ENCODE measurements at places on chromosomes 4 and X.
A peak's percentile ranks its signal among the peaks of the same experiment; 100 is the strongest.

DNA sequence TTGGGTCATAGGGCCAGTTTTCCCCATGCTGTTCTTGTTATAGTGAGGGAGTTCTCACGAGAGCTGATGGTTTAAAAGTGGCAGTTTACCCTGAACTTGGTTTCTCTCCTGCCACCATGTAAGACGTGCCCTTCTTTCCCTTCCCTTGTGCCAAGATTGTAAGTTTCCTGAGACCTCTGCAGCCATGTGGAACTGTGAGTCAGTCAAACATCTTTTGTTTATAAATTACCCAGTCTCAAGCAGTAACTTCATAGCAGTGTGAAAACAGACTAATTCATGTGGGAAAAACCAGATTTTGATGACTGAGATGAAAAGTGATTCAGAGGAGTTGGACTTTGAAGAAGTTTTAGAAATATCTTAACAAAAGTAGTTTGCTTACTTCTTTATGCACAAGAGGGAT, 101.4 kb downstream of the ARHGAP10 start:
- no peak for DNase-seq

GRCh38 chr4:112156112-112156511, 10.9 kb downstream of the FAM241A start:
- no peak for DNase-seq

DNA sequence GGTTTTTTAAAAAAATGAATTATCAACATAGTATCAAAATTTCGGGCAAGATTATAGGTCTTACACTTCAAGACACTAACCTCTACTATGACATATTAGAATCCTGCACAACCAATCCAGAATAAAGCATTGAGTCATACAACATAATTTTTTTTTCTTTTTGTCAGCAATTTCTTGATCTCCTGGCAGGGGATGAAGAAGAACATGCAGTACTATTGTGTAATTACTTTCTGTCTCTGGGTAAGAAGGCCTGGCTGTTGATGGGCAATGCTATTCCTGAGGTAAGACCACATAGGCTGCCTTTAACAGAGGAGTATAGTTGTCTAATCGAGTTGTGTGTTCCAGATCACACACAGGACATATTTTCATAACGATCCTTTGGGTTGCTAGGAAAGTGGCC, 67.5 kb downstream of the FBXL5 start:
- no peak for DNase-seq

DNA sequence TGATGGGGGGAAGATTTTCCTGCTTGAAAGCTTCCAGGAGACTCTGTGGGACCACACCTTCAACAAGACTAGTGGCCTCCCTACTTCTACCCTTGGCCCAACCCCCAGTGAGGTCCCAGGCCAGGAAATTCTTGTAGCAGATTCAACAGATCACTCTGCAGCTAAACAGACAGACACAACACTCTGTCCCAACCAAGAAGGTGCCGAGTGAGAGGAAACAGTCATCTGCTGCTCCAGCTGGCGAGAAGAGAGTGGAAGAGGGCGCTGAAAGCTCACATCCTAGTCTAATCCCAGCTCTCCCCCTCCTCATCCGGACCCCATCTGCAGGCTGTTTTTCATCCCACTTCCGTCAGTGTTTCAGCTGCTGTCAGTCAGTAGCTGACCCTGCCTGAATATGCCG, 63.4 kb downstream of the CHRDL1 start:
- DNase-seq, result no peak

DNA sequence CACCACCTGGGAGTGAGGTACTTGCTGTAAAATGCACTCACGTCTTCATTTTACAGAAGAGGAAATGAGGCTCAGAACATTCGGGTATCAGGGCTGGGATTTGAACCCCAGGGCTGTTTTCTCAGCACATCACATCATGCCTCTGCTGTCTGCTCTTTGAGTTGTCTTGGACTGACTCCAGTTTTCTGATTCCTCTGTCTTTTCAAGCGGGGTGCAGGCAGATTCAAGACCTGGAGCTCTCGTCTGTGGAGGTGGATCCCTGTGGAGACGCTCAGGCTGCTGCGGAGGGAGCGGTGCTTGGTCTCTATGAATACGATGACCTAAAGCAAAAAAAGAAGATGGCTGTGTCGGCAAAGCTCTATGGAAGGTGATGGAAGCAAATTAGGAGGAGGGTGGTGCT, 6.3 kb downstream of the LAP3 start:
- DNase-seq, result no peak

- DNase-seq, result no peak
Measured at GRCh38 chr4:128329638-128330037, 42.0 kb upstream of the PGRMC2 start.

DNA sequence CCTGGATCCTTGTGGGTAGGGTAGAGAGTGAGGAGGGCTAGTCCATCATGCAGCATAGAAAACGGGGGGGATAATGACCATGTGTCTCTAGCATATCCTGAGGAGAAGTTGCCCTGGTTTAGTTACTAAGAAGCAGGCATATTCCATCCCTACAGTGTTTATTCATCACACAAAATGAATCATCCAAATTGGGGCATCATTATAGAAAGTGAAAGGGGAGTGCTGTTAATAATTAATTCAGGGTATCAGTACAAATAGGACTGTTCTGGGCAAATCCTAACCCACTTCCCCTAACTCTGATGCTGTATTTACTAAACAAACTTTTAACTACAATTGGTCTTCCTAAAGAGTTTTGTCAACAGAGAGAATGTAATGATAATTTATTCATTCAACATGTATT, 281.1 kb upstream of the ARX start:
- DNase-seq, result no peak

DNA sequence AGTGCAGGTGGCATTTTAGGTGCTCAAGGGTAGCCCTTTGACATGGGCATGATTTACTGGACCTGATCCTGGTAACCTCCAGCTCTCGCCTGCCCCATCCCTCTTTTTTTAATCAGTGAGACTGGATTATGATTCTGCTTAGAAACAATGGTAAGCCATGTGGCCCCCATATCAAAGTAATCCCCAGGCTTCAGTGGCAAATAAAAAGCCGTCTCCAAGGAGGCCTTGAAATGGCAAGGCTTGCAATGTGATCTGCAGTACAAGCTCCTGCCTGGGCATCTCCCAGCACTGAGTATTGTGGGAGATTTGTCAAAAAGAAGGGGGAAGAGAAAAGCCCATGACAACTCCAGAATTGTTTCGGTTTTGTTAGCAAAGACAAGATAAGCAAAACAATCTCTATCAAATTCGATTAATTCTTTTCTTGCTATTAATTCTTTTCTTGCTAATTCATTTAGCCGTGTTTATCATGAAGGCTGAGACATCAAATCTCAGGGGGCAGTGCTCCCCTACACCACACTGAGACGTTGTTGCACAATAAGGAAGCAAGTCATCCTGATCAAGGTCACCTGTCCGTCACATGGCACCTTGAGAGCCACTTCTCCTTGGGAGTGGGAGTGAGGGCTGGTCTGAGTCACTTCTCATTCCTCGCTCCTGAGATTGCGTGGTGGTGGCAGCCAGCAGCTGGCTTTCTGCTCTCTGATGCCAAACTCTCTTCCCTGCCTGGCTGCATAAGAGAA, 312.7 kb upstream of the GATB start:
- no peak for DNase-seq

GRCh38 chr4:8592366-8593263, at the start of gene CPZ:
CPZ (plus strand) TSS chr4:8592765; CDS start chr4:8592834, 69 bp downstream.
- peak; percentile 71 for DNase-seq

DNA sequence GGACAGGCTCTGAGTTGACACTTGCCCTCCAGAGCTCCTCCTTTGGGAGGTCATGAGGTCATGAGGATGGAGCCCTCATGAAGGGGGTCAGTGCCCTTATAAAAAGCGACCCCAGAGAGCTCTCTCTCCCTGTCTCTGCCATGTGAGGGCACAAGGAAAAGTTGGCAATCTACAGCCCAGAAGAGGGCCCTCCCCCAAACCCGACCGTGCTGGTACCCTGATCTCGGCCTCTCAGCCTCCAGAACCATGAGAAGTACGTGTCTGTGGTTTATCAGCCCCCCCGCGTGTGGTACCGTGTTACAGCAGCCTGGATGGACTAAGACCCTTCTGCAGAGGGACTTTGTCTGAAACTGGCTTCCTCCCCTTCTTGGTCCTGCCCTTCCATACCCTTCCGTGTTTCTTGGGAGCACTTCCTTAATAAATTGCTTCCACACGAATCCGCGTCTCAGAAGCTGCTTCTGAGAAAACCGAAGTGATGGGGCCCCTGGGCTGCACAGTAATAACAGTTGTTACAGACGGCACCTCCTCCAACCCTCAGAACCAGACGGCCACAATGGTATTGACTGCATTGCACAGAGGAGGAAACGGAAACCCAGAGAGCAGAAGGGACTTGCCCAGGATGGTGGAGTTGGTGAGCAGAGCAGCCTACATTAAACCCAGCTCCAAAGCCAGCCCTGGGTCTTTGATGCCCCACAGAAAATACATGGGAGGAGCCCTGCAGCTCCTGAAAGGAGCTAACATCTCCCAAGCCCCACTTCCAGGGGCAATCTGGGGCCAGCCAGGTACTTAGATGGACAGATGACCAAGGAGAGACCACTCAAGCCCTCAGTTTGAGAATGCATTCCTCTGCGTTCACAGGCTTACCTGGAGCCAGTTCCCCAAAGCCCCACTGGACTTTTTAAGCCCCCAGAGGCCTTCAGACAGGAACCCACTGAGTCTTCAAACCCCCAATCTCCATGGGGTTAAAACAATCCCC, 242.7 kb downstream of the BCOR start:
- DNase-seq, result no peak

- no peak for DNase-seq
Measured at GRCh38 chrX:22627576-22627975, 354.9 kb downstream of the CBLL2 start.

DNA sequence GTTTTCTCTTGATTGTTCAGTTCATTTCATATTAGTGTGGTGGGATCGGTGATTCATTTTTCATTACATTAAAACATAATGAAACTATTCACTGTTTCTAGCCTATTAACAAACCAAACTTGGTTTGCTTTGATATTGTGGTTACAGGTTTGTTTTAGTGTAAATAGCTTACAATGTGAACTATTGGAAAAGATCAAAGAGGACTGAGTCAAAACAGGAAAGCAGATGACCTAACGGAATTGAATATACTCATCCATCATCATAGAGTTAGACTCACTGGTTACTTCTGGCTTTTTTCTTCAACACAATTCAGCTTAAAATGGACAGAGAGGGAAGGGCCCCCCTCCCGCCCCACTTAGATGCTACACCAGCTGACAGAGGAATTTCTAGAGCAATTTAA, 616.2 kb upstream of the AADAT start:
- no peak for DNase-seq

DNA sequence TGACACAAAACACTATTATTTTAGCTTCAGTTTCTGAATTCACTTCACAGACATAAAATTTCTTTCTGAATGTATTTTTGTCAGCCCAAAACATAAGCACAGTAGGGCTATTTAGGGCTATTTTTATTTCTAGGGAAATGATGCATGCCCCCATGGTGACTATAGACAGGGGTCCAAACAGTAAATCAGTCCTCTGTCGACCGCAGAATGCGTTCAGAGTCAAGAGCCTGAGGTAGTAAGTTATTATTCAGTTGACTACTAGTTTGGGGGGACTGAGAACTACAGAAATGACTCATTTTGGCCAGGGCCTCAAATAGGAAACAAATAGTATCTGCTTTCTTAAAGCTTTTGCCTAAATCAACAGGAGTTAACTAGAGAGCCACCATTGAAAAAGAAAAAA, 414.4 kb downstream of the AFF2 start:
- no peak for DNase-seq

DNA sequence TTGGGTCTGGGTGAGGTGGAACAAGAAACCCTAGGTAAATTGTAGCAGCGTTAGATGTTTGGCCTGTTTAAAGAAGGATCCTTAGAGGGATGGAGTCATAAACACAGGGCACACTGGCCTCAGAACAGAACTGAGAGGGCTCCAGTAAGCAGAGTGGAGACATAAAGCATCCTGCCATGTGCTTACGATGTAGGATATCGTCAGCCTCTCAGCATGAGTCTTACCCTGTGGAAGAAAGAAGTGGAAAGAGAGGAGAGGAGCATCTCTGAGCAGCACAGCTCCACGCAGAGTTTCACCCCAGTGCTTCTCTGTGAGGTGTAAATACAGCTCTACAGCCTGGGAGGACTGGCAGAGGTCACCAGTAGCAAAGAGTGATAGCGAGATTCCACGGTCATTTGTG, 27.8 kb upstream of the SORBS2 start:
- DNase-seq, result no peak

- DNase-seq, result no peak
Measured at GRCh38 chrX:123675154-123675553, 57.7 kb downstream of the THOC2 start.
